SHP77 treated with DMSO at 0.1 percent for 48 hours (cell line): ENCODE measurements at places on chromosomes 4 and X.

DNA sequence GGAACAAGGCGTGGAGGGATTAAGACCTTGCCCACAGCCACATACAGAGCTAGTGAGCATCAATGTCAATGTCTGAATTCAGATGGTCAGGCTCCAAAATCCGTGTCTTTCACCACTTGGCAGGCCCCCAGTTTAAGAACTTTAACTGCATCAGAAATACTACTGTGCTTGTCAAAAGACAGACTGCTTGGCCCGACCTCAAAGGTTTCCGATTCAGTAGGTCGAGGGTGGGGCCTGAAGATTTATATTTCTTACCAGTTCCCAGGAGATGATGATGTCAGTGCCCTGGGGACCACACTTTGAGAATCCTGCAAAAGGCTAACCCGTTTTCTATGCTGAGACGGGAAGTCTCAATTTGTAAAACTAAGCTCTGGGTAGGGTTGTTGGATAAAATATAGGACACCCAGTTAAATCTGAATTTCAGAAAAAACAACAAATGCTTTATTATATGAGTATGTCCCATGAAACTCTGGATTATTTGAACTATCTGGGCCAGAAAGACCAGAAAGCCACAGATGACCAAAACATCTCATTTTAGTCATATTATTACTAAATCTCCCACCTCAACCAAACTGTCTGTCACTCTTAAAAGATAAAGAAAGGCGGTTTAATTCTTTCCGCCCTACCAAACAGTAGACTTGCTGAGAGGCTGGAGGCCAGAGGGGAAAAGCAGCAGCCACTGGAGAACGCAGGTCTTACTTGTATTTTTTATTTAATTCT is 42.7 kb downstream of the GATB start:
- DNase-seq = no peak

GRCh38 chr4:3079694-3080123 is 5.2 kb downstream of the HTT start:
- DNase-seq = no peak

- DNase-seq = no peak
Observed at GRCh38 chr4:125432078-125432477, 117.3 kb downstream of the FAT4 start.

- no peak for DNase-seq
Observed at GRCh38 chrX:15908603-15909290, 54.1 kb upstream of the AP1S2 start.

GRCh38 chrX:22110729-22111494 is 78.8 kb downstream of the PHEX start:
- no peak for DNase-seq

DNA sequence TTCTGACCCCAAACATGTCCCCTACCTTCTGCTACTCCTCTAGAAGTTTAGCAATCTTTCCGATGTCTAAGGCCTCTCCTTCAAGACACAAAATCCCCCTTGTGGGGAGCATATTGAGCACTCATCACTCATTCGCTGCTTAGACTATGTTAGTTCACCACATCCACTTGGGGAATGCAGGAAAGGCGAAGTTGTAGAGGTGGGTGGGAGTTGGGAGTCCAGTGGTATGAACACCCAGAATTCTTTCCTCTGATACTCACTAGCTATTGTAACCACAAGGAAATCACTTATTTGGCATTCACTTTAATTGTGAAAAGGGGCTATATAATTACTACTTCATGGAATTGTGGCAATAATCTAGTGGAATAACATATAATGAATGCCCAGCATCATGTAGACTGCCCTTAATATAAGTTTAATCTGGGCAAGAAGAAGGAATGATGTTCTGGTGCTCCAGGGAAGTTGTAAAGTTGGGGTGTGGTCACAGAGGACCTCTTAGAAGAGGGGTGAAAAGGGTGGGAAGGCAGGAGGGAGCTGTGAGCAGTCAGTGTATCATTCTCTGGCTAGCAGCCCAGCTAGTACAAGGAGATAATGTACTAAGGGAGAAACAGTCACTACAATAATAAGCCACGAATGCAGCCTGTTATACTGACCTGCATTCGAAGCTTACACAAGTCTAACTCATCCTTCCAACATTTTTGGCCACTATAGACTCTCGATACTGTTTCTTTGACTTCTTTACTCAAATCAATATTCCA is 468.2 kb upstream of the DIPK2B start:
- DNase-seq = no peak

DNA sequence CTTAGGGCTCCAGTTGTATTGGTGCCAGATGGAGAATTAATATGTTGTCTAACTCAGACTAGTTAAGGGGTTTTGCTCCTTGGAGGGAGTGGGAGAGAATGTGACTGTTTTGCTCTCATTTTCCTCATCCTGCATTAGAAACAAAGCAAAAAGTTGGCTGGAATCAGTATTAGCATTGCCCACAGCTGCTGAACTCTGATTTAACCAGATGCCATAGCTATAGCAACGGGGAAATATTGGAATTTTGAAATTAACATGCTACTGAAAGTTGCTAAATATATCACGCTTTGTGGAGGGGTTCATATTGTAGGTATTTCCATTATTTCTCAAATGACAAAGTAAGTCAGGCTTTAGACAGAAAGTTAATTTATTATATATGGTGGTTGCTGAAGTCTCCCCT is 66.7 kb upstream of the EOLA2 start:
- DNase-seq = no peak

- DNase-seq = no peak
Observed at GRCh38 chrX:32530802-32531403, 680.4 kb downstream of the DMD start.

DNA sequence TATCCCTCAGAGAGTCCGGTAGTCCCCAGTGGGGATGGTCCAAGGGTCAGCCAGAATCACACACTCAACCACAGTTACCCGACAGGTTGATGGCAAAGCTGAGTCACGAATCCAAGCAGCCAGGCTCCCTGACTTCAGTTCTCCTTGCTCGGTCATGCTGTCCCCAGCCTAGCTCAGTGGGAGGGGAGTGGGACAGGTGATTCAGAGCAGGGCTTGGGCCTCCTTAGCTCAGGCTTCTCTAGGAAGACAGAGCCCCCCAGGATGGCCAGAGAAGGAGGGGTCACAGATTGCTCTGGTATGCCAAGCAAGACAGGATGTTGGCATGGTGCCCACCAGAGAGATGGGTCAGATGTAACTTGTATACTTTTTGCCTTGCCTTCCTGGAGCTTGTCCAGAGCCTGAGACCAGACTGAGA is 66.5 kb downstream of the EFNB1 start:
- no peak for DNase-seq

GRCh38 chr4:15601862-15602261 is 53.3 kb downstream of the FBXL5 start:
- no peak for DNase-seq

DNA sequence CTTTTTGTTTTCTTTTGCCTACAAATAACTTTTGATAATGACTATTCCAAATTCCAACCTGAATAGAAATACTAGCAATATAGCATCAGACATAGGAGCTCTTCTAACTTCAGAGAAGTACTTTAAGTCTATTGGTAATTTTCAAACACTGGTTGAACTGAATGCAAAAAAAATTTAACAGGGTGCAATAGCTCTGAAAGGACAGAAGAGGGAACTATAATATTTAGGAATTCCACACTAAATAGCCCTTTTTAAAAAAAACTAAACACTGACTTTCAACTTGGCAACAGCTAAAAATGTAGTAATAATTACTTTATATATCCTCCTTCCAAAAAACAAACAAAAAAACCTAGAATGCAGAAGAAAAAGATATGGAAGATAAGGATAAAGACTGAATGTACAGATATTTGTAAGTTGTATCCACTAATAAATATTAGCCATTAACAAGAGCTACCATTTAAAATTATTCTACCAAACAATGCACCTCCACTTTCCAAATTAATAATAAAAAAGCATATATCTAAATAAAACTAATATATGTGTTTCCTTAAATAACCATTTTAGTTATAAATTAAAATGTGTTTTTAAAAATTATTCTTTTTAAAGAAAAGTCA is 81.4 kb downstream of the FBXW7 start:
- no peak for DNase-seq

DNA sequence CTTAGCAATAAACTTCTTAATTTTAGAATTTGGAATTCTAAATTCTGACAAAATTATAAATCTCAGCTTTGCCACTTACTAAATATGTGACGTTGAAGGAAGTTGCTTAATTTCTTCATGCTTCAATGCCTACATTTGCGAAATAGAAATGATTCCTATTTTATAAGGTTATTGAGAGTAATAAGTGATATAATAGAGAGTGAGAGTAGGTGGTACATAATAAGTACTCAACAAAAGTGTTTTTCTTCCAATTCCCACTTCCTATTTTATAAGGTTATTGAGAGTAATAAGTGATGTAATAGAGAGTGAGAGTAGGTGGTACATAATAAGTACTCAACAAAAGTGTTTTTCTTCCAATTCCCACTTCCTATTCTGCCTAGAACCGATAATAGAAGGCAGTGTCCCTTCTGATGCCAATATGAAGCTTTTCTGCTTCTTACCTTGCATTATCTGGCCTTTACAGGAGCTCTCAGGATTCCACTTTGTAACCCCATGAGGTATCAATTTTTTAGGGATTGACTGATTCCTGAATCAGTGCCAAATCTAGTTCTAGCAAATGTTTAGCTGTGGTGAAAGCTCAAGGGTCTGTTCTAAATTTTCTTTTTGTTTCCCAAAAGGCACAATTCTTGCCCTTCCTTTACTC is 31.4 kb downstream of the VSIG4 start:
- DNase-seq = no peak

DNA sequence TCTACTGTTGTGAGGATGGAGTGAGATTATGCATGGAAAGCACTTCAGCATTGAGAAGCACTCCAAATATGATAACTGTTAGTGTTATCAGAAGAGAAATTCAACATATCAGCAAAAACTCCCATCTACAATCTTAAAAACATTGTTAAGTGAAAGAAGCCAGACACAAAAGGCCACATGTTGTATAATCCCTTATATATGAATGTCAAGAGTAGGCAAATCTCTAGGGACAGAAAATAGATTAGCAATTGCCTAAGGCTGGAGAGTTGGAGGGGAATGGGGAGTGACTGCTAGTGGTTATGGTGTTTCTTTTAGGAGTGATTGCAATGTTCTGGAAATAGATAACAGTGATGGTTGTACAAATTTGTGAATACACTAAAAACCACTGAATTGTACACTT is 122.5 kb upstream of the LNX1 start:
- DNase-seq = no peak

DNA sequence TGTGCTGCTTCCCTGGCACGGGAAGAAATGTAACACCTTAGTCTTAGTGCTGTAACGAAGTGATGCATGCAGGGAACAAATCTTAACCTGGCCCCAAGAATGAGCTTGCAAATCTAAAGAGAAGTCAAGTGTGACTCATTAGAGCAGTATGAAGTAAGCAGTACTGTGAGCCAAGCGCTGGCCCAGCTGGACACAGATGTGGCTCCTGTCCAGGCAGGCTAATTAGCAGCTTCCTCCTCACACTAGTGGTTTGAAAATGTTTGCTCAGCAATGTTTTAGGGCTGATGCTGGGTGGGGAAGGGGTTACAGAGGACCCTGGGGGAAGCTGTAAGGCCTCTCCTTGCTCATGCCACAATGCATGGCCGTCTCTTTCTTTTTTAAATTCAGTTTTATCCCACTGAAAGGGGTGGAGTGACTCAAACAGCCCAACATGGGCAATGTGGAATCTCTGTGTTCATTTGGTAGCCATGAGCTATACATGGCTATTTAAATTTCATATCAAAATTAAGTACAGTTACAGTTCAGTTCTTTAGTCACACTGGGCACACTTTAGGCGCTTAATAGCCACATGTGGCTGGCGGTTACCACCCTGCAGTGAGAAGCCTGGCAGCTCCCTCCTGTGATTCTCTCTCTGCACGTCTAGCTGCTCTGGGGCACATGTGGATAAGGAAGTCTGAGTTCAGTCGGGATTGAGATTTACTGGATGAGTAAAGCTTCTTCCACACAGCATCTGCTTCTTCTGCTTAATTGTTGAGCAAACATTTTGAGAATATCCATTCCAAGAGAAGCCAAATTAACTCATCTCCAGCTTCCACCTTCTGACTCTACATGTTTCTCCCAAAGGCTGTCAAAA is 48.8 kb downstream of the MAP7D2 start:
- DNase-seq = no peak

GRCh38 chr4:8160572-8160971 is 2.0 kb upstream of the ABLIM2 start:
- no peak for DNase-seq

DNA sequence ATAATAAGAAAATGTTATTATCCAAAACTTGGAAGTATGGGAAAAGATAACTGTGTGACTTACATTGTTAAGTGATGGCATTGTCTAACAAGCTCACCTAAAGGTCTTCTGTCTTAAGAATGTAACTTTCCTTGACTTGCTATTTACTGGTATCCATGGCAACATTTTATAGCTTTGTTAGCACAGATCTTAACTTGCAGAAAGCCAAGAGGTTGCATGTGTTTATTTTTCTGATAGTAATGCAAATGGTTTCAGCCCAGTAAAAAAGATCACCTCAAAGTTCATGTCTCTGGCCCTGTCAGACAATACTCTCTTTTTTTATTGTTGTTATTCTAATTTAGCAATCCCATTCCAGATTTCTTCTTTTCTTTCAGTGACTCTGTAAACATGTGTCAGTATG is 425.3 kb downstream of the SPRY1 start:
- DNase-seq = no peak

DNA sequence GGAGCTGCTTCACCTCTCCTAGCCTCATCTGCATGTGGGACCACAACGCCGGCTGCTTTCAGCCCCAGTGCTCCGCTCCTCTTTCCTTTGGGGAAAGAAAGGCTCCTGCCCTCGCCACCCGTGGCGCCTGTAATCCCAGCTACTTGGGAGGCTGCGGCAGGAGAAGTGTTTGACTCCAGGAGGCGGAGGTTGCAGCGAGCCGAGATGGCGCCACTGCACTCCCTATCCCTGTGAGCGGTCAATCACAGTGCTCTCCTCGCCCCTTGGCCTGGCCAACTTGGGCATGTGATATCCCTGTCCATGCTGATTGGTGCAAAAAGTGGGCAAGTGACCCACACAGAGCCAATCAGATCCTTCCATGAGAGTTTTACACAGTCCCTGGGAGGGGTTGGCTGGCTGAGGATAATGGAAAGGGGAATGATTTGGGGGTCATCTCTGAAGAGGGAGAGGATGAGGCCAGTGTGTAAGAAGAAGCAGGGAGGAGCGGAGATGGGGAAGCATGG is 56.2 kb downstream of the WFS1 start:
- DNase-seq = no peak

DNA sequence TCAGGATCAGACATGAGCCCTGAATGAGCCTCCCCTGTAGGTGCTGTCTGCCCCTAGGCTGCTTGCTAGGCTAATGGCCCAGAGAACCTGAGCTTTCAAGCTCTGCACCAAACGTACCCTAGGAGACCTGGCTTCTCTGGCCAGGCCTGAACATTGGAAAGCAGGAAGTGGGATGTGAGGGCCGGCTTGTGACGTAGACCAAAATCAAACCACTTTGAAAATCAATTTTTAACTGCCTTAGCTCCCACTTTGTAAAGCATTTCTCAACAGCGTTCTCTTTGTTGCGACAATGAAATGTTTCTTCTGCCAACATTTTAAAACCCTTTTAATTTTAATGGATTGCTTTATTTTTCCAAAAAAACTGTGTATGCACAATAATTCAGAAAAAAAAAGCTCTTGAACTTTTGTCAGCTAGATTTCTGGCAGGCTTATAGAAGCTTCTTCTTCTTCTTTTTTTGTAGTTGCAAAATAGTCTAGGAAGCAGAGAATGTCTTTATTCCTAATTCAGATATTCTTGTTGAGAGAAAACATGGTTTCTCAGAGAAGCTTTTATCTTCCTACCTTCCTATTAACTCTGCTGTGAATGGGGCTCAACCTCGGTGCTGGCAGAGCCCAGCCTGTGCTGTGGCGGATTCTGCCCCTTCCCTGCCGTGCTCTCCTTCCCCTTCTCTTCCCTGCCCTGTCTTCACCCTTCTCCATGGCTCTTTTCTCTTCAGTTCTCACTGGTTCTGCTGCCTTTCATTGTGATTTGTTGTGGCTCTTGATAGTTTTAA is 145.2 kb upstream of the SFRP2 start:
- no peak for DNase-seq
